ENCODE measurements at places on chromosomes 4 and X. TPM values are rescaled to one million over a fixed set of nuclear protein-coding genes. Genes with fewer than 3 reads are reported as not detected.
A peak's percentile ranks its signal among the peaks of the same experiment; 100 is the strongest.

The FANCB gene
- total RNA-seq: 2.6 TPM

The SLC9B1 gene
- 0.71 TPM for total RNA-seq

The CT55 gene
- not detected for total RNA-seq

The AVPR2 gene
- total RNA-seq: 0.87 TPM

The DCAF8L2 gene
- not detected for total RNA-seq

The SLC35A2 gene
- total RNA-seq: 39.4 TPM

- DNase-seq: no peak
- no peaks in the 10 kb centered on the region for H3K4me1 ChIP-seq
- no peak overlapping the region for H3K27ac ChIP-seq
- H3K27me3 ChIP-seq: no peaks in the 10 kb centered on the region
- peaks cover 8% of the 10 kb centered on the region for H3K36me3 ChIP-seq
- H3K4me3 ChIP-seq: no peak overlapping the region
These were observed 61.1 kb downstream of the MAOA start for GRCh38 chrX:43717161-43717560.

DNA sequence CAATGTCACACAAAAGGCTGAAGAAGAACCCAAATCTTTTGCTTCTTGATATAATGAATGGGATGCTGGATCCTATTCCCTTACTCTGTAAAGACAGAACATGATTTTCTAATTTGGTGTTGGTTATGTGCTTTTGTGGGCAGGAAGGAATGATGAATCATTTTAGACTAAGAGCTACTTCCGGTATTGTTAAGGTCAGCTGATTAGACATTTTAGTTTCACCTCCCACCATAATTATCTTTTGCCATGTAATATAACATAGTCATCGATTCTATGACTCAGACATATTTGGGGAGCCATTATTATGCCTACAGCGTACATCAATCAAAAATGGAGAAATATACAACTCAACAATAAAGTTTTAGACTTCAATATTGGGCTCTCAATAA is 265.3 kb downstream of the ZNF674 start:
- no peaks in the 10 kb centered on the region for H3K4me1 ChIP-seq
- no peak for DNase-seq
- H3K36me3 ChIP-seq: no peaks in the 10 kb centered on the region
- H3K4me3 ChIP-seq: no peak overlapping the region

DNA sequence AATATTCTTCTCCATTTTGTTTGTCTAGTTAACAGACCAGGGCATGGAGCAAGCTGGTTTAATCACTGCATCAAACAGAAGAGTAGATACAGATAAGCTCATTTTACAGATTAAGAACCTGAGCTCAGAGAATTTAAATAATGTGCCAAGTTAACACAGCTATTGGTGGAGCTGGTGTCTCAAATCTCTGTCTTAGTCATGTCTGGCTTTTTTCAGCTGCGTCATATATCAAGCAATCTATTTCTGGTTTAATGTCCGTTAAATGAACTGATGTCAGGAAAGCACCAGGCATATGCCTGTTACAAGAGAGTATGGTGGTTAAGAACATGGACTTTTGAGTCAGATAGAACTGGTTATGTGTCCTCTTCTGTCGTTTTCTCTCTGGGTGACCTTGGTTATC is 79.8 kb upstream of the ADGRA3 start:
- DNase-seq: no peak
- no peaks in the 10 kb centered on the region for H3K36me3 ChIP-seq
- H3K27me3 ChIP-seq: no peaks in the 10 kb centered on the region
- no peaks in the 10 kb centered on the region for H3K4me1 ChIP-seq

DNA sequence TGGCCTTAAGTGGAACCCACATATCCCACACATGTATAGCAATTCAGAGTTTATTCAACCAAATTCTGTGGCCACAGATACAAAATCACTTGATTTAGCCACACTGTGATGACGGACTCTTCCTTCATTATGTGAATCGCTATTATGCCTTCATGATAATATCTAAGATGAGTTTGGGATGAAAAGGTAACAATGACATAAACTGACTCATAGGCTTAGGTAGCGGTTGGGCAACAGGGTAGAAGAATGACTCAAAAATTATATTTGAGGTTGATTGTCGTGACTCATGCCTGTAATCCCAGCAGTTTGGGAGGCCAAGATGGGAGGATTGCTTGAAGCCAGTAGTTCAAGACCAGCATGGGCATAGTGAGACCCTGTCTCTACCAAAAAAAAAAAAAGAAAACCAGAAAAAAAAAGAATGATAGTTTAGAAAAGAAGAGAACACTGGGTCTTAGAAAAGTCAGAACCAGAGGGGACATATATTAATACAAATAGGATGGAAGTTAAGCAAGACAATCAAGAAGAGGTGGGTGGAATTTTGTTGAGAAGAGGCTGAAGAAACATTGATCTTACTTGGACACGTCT is 70.4 kb upstream of the USP9X start:
- no peak for DNase-seq
- H3K4me1 ChIP-seq: no peaks in the 10 kb centered on the region
- no peak overlapping the region for H3K27ac ChIP-seq
- no peaks in the 10 kb centered on the region for H3K27me3 ChIP-seq
- no peaks in the 10 kb centered on the region for H3K36me3 ChIP-seq

- no peak overlapping the region for H3K4me3 ChIP-seq
- H3K36me3 ChIP-seq: no peaks in the 10 kb centered on the region
- no peaks in the 10 kb centered on the region for H3K27me3 ChIP-seq
- no peaks in the 10 kb centered on the region for H3K4me1 ChIP-seq
These were observed 391.8 kb upstream of the EPHA5 start for GRCh38 chr4:66062044-66062443.

DNA sequence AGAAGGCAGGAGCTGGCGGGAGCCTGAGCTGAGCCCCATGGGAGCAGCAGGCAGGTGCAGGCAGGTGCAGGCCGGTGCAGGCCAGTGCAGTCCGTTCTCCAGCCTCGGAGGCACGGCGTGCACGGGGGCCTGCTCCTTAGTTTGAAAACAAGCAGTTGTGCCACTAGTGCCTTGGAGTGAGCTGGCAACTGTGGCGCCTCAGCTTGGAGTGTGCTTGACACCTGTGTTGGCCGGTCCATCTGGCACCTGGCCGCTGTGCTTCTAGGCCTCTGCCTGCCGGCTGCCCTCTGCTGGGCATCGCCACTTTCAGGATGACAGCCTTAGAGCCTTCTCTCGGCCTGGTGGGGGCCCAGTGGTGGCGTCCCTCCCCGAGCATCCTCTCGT is 47.9 kb downstream of the RGS12 start:
- H3K27me3 ChIP-seq: no peaks in the 10 kb centered on the region
- H3K4me1 ChIP-seq: peaks cover 8% of the 10 kb centered on the region
- H3K36me3 ChIP-seq: no peaks in the 10 kb centered on the region
- DNase-seq: peak; percentile 90

DNA sequence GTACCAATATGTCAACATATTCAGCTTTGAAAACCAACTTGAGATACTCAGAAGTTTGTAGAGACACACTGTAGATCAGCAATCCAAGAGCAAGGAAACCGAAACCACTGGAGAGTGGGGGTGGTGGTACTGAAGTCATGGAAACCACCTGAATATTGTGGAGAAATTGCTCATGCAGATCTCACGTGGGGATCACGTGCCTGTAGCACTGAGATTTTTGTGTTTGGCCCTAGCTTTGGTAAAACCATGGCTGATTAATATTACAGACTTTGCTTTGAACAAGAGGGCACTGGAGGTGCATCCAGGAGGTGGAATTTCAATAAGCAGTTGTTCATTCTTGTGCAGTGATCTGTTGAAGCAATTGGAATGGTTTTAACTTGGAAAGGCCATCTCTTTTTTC is 47.2 kb downstream of the GBA3 start:
- no peak overlapping the region for H3K4me3 ChIP-seq
- H3K36me3 ChIP-seq: no peaks in the 10 kb centered on the region
- no peak overlapping the region for H3K27ac ChIP-seq
- H3K4me1 ChIP-seq: no peaks in the 10 kb centered on the region

DNA sequence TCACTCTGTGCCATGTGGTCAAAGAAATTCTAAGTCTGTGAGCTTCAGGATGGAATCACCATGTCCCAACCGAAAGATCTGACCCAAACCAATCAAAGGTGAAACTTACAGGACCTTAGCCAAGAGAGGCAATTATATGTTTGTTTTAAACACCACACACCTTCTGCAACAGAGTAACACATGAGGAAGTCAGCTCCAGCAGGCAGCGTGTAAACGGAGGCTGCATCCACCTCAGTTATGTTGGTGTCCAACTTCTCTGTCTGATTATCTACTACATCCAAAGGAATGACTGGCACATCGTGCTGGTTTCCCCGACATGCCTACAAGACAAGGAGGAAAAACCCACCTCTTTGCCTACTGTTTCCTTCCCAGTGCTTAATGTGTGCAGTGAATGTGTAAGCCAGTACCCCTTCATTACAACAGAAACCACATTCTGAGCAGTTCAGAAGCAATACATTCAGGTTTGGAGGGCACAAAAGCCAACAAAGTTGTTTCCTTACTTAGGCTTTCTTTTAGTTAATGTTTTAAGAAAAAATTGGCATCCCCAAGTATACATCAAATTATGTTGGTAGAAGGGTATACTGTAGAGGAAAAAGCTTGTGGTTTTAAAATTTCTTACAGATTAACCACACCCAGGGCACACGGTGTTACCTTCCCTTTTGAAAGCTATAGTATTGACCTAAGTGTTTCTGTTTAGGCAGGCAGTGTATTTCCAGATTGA is 12.4 kb downstream of the CASP6 start:
- no peaks in the 10 kb centered on the region for H3K27me3 ChIP-seq
- no peak overlapping the region for H3K27ac ChIP-seq

- no peaks in the 10 kb centered on the region for H3K27me3 ChIP-seq
- no peak overlapping the region for H3K4me3 ChIP-seq
- no peak for DNase-seq
- H3K36me3 ChIP-seq: peaks cover 6% of the 10 kb centered on the region
These were observed 7.3 kb downstream of the SEC24B start for GRCh38 chr4:109440948-109441347.

All from left lung (tissue), 14 donors.